ENCODE measurements at places on chromosomes 1 and 21.

DNA sequence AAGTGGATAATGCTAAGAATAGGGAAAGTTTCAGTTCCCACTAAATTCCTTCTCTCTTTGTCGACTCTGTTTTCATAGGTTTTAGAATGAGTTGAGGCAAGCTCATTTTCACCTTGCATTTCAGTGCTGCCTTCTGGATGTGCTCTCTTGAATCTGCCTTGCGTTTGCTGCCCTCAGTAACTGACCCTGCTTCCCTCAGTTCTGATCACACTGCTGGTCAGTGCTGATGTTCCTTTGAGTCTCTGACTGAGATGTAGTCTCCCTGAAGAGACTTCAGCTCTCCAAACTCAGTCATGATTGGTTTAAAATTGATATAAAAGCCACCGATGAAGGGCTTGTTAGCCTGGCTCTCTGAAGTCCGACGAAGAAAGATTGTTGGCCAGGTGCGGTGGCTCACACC, 25.2 kb upstream of the HMGN1 start:
- no peak for DNase-seq

DNA sequence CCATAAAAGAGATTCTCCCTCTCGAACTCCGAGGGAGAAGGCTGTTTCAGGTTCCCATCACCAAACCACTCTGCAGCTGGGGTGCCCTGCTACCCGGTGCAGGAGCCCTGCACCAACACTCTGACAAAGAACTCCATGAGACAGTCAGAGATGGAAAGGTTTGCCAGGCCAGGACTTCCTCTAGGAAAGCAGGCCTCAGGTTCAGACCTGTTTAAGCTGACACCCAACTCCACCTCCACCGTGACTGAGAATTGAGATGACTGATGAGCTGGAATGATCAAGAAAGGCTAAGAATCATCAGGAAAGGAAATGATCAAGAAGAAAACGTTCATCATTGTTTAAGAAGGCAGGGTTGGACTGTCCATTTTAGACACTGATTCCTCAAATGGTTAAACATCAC, 46.2 kb upstream of the KCNE1 start:
- no peak for DNase-seq

DNA sequence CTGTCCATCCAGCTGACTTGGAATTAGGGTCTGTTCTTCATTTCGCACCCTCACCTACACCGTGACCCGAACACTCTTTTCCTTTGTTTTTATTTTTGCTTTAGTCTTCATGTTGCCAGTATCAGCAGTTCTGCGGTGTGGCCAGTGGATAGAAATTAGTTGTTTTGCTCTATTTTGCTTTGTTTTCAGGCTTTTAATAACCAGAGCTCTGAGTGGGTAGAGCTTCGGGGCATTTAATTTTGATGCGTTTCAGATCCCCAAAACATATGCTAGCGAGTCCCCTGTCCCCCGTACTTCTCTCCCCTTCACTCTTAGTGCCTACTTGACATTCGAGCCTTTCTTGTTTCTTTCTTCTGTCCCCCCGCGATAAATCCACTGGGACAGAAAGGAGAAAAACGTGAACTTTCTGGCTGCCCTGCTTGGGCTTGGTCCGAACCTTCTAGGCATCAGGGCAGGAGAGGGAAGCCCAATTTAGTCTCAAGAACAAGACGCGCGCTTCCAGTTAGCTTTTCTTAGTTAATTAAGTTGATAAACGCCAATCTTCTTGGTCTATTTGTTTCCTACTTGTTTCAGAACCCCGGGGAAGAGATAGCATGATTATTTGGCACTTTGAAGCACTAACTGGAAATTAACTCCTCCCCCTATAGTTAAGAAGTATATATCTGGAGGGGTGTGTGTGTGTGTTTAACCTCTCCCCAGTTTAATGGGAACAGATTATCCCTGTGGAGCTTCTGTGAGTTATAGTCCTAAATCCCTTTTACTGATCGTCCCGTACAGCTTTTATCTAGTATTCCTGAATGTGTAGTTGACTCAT, 839 bp downstream of the SWT1 start:
- DNase-seq = no peak

GRCh38 chr1:178934546-178934945, 63.7 kb upstream of the ANGPTL1 start:
- DNase-seq = no peak

- peak; percentile 81 for DNase-seq
Measured at GRCh38 chr1:91092503-91092902, 70.7 kb upstream of the ZNF644 start.

DNA sequence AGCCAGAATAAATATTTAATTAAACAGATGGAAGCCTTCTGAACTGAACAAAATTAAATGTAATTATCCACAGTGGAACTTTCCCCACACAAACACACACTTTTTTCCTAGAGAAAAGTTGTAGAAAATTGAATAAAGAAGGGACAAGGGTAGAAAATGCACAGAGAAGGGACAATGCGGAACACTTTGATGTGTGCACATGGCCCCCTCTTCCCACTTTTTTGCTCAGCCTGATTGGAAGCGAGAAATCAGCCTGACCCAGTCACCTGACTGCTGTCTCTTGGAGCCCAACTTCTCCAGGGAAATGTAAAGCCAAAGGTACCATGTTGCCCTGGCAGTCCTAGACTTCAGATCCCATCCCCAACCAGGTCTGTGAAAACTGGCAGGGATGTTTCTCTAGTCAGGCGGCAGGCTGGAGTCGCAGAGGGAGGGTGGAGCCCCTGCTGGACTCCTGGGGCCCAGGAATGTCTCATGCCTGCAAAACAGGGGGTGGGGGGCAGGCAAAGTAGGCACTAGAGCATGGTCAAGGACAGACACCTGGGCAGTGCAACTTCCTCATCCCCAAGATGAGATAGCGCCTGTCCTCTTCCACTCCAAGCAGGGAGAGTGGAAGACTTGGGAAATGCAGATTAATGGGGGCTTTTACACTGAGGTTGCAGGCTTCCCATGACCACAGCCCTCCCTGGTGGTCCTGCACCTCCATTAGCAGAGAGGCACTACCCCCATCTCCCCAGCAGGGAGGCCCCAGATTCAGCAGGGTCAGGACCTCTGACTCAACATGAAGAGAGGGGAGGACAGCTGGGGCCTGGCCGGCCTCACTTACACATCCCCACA, 2.8 kb downstream of the CERS2 start:
- DNase-seq = no peak

GRCh38 chr1:166924823-166925541, 48.9 kb upstream of the TADA1 start:
- no peak for DNase-seq

DNA sequence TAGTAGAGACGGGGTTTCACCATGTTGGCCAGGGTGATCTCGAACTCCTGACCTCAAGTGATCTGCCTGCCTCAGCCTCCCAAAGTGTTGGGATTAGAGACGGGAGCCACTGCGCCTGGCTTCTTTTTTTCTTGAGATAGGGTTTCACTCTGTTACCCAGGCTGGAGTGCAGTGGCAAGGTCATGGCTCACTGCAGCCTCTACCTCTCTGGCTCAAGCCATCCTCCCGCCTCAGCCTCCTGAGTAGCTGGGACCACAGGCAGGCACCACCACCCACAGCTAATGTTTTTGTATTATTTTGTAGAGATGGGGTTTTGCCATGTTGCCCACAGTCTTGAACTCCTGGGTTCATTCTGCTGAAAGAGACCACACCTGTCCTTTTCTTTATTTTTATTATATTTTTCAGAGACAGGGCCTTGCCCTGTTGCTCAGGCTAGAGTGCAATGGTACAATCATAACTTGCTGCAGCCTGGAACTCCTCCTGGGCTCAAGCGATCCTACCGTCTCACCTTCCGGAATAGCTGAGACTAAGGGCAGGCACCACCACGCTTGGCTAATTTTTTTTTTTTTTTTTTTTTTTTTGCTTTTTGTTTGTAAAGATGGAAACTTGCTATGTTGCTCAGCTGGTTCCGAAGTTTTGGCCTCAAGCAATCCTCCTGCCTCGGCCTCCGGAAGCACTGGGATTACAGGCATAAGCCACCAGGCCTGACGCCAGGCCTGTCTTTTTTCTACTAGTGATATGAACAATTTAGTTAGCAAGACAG, 3.1 kb downstream of the LMNA start:
- DNase-seq = no peak

GRCh38 chr1:41862384-41863221, 56.1 kb downstream of the HIVEP3 start:
- DNase-seq = peak; percentile 86

- DNase-seq = no peak
Measured at GRCh38 chr21:33309778-33310177, 15.0 kb upstream of the IFNAR1 start.

DNA sequence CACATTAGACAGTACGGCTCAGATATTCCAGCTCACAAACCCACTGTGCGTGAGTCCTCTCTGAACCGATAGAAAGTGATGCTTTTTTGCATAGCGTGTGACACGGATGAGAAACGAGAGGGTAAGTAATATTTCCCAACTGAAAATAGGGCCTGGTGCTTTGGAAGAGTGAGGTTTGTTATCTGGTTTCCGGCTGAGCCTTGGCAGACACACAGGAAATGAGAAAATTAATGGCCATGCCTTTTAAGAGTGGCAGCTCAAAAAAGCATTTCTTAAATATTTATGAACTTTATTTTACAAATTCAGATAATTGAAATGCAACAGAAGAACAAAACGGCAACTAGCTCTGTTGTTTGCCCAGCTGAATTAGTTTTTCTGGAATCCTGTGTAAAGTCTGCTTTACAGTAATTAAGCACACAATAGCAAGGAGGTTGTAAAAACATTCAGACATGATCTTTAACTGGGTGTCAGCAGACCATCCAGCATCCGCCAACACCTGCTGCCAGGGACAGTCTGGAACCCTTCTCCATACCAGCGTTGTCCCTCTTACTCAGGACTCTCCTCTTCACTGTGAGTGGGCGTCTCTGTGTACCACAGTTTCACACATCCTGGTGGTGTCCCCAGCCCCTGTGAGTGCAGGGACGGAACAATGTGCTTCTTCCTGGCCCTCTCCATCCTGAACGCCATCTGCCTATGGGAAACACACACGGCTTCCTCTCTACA, 155.4 kb downstream of the PGBD5 start:
- DNase-seq = no peak

GRCh38 chr1:18326211-18326897, 154.4 kb upstream of the KLHDC7A start:
- no peak for DNase-seq

DNA sequence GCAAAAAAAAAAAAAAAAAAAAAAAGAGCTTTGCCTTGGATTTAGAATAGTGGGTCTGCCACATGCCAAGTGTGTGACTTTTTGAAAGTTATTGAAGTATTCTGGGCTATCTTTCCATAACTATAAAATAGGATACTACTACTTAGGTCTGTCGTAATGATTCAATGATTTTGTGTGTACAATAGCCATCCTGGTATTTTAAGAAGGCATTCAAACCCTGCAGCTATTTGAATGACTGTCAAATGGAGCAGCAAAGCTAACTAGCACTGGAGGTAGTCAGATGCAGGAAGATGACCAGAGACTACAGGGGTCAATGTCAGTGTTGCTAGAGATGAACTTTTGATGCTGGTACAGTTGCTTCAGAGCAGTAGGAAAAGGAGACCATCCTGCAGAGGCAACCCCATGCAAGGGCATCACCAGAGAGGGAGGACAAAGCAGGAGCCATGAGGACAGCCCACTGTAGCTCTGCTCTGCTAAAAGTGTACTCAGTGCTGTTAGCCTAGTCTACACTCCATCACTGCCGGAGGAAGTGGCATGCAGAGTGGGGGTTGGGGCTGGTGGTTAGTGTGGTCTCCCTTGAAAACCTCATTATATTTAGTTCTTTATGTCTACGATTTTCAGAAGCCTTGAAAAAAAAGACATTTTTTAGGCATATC, 29.0 kb downstream of the DUSP10 start:
- no peak for DNase-seq

Measured in Caki2 (cell line).